ENCODE measurements at places on chromosomes 4 and X.

DNA sequence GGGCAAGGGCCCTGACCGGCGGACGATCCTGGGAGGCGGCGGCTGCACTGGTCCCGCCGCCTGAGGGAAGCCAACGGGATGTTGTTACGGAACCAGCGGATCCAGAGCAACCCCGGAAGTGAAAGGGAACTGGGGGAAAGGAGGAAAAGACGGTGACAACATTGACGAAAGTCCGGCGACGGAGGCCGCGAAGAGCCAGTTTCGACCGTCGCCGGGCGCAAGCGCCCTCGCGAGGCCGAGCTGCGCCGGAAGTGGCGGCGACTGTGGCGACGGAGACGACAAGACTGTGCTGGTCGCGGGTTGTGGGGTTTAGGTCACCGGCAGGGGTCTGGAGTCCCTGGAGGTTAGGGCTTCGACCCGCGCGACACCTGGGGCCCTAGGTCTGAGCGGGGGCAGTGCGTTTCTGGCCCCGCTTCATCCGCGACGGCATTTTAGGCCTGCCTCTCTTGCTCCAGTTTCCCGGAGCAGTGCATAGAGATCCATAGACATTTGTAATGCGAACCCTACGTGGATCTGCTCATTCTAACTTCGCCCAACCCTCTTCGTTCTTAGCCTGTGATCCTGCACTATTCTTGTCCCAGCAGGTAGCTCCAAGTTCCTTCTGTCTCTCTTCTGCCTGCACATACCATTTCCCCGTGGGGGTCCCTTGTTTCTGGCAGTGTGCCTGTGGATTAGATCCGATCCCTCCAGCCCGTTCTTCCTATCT lies at the start of gene BOD1L1:
BOD1L1 (minus strand) TSS at position 120 of the 706 bp plus-strand sequence. CDS start 138 bp downstream, outside the sequence.
- peak; percentile 78 for DNase-seq

DNA sequence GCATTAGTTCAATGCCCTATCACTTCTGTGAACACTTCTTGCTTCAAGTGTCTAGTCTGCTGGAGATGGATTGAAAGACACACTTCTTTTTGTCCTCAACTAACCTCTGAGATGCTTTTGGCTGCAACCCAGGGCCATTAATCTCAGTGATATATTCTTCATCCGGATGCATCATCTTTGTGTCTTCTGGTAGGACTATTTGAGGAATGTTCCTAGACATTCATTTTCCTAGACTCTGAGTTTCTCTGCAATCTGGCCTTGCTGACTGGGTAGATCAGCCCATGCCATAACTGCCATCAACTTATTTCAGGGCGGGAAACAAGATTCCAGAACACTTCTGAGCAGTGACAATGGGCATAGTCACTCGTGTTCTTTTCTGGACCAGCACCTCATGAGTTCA lies 329.4 kb downstream of the PDGFC start:
- DNase-seq, result no peak

DNA sequence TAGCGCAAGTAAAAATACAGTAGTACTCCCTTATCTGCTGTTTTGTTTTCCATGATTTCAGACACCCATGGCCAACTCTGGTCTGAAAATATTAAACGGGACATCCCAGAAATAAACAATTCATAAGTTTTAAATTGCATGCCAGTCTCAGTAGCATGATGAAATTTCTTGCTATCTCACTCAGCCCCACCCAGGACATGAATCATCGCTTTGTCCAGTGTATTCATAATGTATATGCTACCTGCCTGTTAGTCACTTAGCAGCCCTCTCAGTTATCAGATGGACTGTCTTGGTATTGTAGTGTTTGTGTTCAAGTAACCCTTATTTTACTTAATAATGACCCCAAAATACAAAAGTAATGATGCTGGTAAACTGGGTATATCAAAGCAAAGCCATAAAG lies 158.2 kb upstream of the DDIT4L start:
- DNase-seq, result peak; percentile 62

- no peak for DNase-seq
Observed at GRCh38 chr4:3353752-3354454, 61.1 kb downstream of the RGS12 start.

GRCh38 chrX:83469551-83469950 lies 38.5 kb upstream of the POU3F4 start:
- no peak for DNase-seq

GRCh38 chr4:182320092-182320491 lies 76.9 kb downstream of the TENM3 start:
- DNase-seq, result no peak
